Left colon (tissue), 2 donors: ENCODE measurements at places on chromosomes 4 and X.
A peak's percentile ranks its signal among the peaks of the same experiment; 100 is the strongest.

DNA sequence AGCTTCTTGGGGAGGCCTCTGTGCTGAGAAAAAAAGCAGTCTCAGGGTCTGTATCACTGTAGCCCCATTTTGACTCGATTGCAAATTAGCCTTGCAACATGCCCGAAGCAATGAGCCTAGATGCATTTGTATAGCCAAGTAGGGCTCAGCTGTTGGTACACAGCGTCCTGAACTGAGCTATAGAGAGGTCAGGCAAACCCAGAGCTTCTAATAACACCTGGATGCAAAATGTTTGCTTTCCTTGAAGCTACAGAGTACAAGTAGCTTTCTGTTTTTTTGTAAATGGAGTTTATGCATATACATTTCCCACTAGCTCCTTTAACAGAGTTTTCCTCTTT is 87.8 kb downstream of the PLAC1 start:
- DNase-seq, result no peak

GRCh38 chrX:1902901-1903235 is 288.0 kb downstream of the ASMT start:
- DNase-seq, result no peak

DNA sequence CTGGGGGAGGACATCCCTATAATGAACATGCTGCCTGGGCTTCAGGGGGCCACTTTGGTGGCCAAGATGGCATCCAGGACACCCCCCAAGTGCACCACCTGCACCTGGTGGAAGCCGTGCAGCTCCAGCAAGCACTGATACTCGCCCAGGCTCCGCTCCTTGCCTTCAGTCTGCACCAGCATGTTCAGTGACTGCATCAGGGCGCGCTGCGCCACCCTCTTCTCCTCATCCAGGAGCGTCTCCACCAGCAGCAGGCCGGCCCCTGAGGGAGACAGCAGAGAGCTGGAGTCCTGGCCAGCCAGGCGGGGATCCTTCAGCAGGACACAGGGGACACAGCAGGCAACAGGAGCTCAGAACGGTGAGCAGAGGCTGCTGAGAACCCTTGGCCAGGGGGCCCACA is 11.3 kb upstream of the SLC25A6 start:
- DNase-seq, result peak; percentile 16

DNA sequence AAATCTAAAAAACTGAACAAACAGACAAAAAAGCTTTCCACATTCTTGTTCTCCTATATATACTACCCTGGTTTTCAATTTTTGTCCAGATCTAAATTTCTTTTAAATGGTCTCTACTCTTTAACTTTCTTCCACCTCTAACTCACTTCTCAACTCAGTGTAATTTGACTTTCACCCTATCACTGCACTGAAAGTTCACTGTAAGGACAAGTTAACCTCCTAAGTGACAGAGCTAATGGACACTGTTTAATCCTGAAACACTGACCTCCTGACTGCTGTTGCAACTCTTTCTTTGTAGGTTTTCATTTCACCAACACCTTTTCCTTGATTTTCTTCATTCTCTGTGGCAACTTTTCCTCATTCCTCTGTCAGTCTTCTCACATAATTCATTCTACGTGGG is 50.0 kb downstream of the ATOH1 start:
- DNase-seq, result no peak

DNA sequence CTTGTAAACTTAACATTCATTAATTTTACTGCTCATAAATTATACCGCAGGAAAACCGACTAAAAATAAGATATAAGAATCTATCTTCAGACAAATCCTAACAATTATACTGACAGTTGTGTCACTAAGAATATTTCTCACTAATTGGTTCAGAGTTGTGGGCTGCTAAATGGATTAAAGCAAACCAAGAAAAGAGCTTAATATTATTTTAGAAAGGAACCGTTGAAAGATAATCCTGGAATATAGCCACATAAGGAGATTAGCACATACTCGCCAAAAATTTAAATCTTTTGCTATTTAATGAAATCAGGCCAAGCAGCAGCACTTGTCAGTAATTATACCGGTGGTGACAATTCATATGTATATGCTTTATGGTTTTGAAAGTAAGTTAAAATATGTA is 132.8 kb downstream of the SLIT2 start:
- DNase-seq, result no peak

GRCh38 chr4:150094676-150095075 is 16.4 kb downstream of the DCLK2 start:
- DNase-seq, result no peak

- DNase-seq, result no peak
Observed at GRCh38 chrX:18945483-18945882, 38.4 kb downstream of the PHKA2 start.

DNA sequence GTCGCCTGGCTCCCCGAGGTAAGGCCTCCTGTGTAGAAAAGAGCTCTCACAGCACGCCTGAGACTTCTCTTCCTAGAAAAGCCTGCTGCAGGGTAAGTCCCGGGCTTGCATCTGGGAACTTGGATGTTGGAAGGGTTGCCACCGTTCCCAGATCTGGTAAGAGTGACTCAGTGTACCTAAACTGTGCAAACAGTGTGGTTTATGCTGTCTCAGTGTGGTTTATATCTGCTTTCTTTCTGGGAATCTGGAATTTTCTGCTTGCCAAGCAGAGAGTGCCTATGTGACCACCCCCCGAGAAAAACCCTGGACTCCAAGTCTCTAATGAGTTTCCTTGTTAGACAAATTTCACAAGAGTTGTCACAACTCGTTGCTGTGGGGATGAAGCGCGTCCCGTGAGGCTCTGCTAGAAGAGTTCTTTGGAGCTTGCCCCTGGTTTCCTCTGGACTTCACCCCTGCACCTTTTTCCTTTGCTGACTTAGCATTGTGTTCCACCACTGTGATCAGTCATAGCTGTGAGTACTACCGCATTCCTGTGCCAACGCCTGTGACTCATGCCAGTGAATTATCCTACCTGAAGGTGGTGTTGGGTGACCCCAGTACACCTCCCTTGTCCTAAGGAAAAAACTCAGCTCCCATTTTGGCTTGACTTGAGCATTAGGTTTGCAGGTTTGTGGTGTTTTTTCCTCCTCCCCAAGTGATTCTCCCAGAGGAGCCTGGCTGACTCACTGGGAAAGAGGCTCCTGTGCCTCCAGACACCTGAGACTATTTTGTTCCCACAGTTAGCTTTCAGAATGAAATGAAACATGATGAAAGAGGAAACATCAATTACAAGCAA is 14.5 kb downstream of the SLC2A9 start:
- peak; percentile 76 for DNase-seq

- no peak for DNase-seq
Observed at GRCh38 chrX:35622040-35622439, 176.1 kb upstream of the MAGEB16 start.

DNA sequence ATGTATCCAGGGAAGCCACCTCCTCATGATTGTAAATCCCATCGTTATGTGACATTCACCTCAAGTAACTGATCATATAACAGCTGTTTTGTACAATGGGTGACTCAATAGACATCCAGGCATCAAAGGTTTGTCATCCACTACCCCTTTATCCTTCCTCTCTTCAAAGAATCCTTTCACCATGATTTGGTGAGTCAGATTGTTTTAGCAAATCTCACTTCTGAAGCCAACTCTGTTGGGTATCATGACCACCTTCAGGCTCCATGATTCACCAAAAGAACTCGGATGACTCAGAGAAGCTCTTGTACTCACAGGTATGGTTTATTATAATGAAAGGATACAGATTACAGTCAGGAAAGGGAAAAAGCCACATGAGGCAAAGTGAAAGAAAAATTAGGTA is 132.1 kb downstream of the PWWP3B start:
- DNase-seq, result no peak

DNA sequence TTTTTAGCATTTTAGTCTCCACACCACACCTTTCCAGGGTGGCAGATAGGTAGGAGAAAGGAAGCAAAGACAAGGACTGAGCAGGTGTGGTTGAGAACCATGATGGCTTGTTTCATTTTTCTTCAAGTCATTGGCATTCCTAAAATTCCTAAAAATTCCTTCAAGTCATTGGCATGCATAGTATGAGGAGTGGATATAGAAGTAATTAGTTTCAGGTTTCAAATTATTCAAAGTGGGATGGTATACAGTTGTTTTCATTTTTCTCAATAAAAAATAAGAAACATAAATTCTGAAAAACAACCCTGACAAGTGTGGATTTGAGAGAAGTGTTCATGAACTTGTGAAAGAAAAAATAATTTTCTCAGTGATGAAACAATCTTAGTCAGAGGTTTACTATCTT is 22.3 kb upstream of the HERC3 start:
- DNase-seq, result no peak

- no peak for DNase-seq
Observed at GRCh38 chrX:48591255-48591791, 6.0 kb upstream of the WDR13 start.

- peak; percentile 31 for DNase-seq
Observed at GRCh38 chr4:141912831-141913230, 276.4 kb downstream of the IL15 start.

DNA sequence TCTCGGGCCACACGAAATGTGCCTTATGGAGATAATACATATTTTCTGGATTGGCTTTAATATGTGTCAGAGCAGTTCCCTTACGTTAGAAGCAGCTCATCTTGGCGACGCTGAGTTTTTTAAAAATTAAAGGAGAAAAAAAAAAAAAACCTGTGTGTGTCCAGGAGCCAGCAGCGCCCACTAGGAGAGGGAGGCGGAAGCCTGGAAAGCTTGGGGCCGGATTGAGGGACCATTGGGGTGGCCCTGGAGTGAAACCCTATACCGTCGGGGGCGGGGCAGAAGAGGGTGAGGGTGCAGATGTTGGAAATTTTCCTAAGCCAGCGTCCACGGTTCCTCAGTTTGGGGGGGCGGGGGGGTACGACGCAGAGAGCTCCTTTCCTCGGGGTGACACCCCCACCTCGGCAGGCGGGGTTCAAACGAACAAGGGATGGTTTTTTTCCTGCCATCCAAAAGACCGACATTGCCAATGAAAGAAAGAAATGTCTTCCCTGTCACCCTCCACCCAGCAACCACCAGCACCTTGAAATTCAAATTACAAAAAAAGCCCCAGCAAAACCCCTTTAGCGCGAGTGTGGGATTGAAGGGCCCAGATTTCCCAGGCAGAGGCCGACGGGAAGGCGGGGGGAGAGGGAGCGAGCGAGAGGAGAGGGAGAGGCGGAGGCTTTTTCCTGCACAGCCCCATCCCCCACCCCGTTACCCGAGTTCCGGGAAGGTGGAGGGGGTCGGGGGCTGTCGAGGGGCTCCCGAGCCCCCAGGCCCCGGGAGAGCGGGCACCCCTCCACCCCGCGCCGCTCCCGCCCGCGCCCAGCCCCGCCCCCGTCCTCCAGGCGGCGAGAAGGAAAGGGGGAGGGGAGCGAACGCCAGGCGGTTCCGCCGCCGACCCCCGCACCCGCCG is 859 bp downstream of the SMARCA1 start:
- peak; percentile 45 for DNase-seq

DNA sequence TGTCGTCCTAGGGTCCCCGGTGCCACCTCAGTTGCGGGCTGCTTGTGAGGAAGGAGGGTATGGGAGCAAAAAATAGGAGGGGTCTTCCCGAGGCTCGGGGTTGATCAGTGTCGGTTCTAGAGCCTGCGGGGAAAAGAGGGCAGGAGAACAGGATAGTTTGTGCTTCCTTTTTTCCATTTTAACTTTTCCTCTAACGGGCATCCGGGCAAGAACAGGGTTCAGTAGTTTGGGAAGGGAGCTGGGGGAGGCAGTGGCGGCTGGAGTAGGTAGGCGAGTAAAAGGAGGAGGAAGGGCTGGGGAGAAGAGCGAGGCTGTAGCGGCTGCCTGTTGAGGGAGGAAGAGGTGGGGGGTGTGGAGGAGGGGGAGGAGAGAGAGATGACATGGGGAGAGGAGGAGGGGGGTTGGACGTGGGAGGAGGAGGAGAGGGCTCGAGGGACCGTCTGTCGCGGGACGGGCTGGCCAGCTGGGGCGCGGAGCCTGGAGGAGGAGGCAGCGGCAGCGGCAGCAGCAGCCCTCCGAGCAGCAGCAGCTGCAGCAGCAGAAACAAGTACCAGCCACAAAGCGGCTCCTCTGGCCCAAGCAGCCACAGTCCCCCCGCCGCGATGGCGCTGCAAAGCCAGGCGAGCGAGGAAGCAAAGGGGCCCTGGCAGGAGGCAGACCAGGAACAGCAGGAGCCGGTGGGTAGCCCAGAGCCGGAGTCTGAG is at the start of gene SLC16A2:
Gene SLC16A2, plus strand, starts transcription at position 458 of the 704 bp plus-strand sequence. Its CDS starts 145 bp downstream, at position 603.
- DNase-seq, result peak; percentile 65

DNA sequence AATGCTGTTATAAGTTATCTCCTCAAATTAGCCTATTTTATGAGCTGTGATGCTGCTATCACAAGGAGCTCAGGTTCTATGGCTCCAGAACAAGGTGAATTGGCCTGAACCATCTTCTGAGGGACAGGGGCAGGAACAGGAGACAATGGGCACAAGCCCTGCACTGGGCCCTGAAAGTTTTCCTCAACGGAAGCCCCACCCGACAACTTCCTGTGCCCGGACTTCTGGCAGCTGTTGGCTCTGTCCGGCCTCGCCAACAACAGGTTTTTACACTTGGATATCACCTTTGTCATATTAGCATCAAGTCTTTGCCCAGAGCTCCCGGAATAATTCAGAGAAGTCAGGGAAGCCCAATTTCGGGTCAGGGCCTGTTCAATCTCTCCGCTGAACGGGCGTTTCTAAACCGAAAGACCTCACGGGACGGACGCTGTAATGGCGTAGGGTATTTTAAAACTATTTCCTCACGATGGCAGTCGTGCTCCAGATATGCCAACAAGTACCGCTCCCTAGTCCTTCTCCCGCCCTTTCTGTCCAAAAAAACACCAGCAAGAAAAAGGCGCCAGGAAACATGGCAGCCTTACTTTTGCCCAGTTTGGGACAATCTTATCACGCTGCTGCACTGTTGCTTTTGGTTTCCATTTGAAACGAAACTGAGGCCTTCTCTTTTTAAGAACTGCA is 201.0 kb upstream of the STK26 start:
- peak; percentile 72 for DNase-seq

GRCh38 chrX:56764153-56764974 is 35.3 kb downstream of the NBDY start:
- peak; percentile 60 for DNase-seq

GRCh38 chrX:4935401-4935800 is 1222.0 kb upstream of the PRKX start:
- no peak for DNase-seq

- DNase-seq, result no peak
Observed at GRCh38 chr4:137532869-137533236, 559 bp upstream of the PCDH18 start.

GRCh38 chr4:121651597-121651996 is 45.2 kb downstream of the ANXA5 start:
- no peak for DNase-seq

GRCh38 chr4:148514041-148514440 is 71.8 kb upstream of the NR3C2 start:
- no peak for DNase-seq

DNA sequence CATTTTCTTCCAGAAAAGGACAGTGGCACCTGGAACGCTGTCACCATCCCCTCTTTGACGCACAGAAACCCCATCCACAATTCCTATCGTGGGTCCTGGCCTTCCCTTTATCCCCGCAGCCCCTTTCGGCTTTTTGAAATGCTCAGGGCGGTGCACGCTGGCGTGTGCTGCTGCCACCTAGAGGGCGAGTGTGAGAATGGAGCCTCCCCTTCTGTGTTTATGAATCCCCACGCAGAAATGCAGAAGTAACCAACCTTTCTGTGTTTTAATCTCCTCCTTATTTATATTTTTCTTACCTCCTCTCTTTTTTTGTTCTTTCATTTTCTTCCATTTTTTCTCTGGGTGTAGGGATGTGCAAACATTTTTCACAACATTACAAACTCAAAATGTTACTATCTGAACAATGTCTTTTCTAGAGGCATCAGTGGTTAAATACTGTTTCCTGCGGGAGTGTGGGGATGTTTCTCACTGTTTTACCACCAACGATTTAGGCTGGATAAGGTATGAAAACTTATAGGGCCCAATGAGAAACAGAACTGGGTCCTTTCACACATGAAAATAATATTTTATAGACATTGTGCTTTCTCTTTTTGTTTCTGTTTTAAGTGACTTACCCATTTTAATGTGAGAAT is 50.0 kb downstream of the TMA16 start:
- peak; percentile 70 for DNase-seq
